ENCODE measurements at places on chromosomes 13 and 19.

- DNase-seq: no peak
Measured at GRCh38 chr19:1171755-1172352, 2.2 kb downstream of the SBNO2 start.

- DNase-seq: no peak
Measured at GRCh38 chr19:33445442-33446329, 72.2 kb downstream of the CEBPG start.

DNA sequence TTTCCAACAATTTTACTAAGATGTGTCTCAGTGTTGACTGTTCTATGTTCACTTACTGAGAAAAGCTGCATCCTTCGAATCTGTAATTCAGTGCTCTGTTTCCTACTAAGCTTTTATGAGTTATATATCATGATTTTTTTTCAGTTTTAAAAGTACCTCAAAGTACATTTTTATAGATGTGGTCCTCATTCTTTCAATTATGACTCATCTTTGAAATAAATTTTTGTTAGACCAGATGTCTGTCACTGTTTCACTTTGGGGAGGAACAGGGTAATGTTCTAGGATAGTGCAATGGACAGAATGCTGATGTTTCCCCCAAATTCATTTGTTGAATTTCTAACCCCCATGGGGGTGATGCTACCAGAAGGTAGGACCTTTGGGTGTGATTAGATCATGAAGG, 74.8 kb downstream of the NALCN start:
- DNase-seq: no peak

GRCh38 chr13:32415019-32415418, 12.9 kb downstream of the N4BP2L1 start:
- peak; percentile 36 for DNase-seq

DNA sequence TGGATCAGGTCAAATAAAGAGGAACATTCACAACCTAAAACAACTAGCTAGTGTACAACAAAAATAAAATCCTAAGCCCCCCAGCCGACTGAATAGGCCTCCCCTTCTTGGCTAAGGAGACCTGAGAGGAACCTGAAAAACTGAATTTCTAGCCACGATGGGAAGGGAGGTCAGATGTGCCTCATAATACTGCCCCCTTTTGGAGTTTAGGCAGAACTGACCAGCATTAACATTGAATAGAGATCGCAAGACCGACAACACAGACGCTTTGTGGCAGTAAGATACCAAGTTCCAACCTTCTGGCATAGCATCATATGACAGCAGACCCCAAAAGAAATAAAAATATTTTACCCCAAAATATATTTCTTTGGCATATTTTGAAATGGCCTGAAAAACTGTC, 15.9 kb downstream of the CBY2 start:
- DNase-seq: no peak

DNA sequence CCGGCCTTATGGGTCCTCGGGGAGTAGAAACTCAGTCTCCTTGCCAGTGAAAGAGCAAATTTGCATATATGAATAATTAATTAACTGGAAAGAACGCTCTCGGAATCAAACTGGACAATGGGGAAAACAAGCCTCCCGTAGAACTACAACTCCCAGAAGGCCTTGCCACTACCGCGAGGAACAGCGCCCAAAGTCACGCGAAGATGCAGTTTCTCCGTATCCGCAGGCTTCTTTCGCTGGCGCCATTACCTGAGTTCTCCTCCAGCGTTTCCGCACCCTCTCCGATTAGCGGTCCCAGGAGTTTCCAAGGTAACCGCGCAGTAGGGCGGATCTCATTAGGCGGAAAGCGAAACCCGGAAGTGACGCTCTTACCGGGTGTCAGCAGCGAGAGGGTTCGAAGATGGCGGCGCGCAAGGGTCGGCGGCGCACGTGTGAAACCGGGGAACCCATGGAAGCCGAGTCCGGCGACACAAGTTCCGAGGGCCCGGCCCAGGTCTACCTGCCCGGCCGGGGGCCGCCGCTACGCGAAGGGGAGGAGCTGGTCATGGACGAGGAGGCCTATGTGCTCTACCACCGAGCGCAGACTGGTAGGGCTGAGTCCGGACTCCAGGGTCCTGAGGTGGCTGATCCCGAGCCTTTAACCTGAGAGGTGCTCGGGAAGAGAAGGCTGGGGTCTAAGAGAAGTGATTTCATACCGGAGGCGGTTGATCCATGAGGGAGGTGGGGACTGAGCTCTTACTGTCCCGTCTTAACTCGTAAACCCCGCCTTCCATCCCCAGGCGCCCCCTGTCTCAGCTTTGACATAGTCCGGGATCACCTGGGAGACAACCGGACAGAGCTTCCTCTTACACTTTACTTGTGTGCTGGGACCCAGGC, at the start of gene GRWD1:
GRWD1 (plus strand) TSS at position 378 of the 876 bp plus-strand sequence; CDS start at position 401, 23 bp downstream.
- DNase-seq: peak; percentile 93

DNA sequence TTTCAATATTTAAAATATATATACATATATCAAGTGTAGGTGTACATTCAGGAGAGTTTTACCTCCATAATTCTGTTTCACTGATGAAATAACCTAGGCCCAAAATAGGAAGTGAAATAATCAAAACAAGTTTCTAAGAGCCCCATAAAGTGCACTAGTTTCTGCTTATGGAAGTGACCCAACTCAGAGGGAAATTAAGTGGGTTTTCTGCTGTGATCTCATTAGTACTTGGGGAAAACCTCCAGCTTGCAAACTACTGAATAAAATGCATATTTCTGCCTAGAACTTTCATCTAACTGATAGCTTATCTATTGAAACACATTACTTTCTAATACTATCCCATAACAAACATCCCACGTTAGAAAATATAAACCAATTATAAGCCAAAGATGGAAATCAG, 45.4 kb upstream of the MIR17HG start:
- DNase-seq: no peak
